ENCODE measurements at places on chromosomes 2 and 18.

DNA sequence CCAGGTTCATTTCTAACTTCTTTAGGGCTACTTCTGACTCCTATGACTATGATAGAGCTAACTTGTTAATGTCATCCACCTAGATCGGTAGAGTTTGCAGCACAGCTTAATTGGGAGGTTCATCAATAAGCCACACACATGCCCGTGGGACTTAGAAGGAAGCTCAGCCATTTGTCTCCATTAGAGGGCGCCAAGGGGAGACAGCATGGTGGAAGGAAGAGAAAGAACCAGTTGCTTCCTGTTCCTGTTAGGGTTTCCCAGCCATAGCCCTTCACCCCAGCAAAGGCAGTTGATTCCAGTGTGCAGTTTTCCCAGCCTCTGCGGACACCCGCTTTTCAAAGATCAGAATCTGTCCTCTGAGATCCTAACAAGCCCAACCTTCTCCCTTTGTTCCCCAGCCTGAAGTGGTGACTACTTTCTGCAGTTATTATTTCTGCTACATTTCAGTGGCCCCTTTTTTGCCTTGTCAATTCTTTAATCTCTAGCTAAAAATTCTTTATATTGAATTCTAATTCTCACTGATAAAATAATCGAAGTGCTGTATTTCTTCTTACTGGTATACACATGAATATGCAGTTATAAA lies 30.3 kb downstream of the MAIP1 start:
- no peak for DNase-seq

DNA sequence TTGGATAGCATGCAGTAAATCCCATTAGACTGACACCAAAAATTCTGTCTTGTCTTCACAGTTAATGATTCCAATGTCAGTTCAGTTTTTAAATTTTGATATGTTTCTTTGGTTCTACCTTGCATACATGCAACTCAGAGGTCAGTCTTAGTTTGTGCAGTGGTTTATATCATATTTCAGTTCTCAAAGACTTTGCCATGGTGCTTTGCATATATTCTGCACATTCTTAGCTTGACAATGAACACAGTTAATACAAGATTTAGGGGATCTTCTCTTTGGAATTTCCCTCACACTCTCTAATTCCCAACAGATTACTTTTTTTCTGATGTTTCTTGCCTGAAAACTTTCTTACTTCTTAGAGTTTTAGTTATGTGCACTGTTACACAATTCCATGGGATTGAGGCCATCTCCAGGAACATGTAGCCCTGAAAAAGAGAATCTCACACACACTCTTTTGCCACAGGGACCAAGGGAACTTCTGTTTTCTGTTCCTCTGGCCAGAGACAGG lies 17.3 kb downstream of the NOL4 start:
- no peak for DNase-seq

DNA sequence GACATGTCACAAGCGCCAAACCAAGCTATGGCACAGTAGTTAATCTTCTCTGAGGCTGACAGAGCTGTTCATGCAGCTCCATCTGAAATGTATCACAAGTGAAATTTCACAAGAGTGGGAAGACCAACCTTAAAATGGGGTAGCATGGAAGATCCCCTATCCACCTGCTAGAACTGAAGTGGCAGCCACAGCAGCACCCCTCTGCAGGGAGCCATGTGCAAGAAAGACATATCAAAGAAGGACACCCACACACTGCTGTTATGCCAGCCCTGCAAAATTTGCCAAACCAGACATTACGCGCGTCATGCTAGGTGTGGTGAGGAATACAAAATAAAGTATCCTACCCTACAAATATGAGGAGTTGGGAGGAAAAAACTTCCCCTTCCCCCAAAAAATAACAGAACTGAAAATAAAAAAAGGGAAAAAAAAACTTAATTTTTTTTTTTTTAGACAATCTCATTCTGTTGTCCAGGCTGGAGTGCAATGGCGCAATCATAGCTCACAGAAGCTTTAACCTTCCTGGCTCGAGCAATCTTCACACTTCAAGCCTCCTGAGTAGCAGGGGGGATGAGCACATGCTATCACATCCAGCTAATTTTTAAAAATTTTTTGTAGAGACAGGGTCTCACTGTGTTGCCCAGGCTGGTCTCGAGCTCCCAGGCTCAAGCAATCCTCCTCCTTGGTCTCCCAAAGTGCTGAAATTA lies 76.2 kb downstream of the STK39 start:
- DNase-seq, result no peak

- DNase-seq, result no peak
Observed at GRCh38 chr2:26469092-26469710, 8.7 kb downstream of the OTOF start.

GRCh38 chr18:58501066-58501896 lies 127.6 kb downstream of the ALPK2 start:
- no peak for DNase-seq

DNA sequence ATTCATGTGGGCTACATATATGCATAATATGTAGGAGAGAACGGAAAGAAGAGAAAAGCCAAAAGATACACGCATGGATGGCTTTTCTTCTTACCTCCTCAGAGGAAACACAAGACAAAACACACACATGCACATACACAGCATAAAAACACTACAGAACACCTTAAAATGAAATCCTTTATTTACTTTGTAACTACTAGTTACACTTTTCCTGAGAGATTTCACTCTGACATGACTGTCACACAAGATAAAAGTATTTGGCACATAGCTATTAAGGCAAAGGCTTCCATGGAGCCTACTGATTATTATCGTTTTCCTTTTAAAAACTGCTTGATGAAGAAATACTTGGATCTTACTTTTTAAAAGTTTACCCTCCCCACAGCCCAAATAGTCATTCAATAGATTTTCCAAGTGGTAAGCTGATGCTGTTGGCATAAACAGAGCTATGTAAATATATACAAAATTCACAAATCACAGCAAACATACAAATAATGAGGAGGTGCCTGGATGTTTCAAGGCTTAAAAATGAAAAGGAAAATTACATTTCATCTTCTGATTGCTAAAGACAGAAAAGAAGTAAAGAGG lies 8.6 kb downstream of the ZEB2 start:
- no peak for DNase-seq

DNA sequence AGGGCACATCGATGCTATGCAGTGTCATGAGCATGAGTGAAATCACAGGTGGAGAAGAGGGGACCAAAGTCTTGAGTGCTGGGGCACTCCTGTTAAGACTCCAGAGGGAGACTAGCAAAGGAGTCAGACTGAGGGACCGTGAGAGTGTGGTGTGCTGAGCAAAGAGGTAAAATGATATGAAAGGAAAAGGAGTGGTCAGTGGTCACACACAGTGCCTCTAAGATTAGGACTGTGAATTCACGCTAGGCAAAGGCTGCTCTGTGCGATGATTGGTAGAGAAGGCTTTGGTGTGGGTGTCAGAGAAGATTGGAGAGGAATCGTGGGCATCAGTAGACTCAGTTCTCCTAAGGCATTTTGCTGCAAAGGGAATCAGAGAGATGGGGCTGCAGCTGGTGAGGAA lies 12.8 kb downstream of the SOCS6 start:
- no peak for DNase-seq

- DNase-seq, result no peak
Observed at GRCh38 chr2:66667301-66667700, 232.4 kb downstream of the MEIS1 start.

- DNase-seq, result no peak
Observed at GRCh38 chr18:55455938-55456337, 132.1 kb downstream of the TCF4 start.

GRCh38 chr2:108583903-108584520 lies 49.7 kb downstream of the LIMS1 start:
- peak; percentile 71 for DNase-seq

DNA sequence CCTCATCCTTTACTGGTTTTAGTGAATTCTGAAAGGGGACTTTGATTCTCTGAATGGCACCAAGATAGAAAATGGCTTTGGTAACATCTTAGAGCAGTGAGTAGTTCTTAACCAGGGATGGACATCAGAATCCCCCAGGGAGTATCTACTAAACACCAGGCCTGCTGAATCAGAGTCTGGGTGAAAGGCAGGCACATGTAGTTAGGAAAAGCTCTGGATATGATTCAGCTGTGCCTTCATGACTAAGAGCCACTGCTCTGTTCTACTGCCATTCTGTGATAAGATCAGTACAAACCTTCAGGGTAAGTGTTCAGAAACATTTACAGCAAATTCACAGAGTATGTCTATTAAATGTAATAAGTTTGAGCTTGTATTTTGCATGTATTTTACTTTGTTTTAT lies 46.2 kb upstream of the B3GNT2 start:
- no peak for DNase-seq

DNA sequence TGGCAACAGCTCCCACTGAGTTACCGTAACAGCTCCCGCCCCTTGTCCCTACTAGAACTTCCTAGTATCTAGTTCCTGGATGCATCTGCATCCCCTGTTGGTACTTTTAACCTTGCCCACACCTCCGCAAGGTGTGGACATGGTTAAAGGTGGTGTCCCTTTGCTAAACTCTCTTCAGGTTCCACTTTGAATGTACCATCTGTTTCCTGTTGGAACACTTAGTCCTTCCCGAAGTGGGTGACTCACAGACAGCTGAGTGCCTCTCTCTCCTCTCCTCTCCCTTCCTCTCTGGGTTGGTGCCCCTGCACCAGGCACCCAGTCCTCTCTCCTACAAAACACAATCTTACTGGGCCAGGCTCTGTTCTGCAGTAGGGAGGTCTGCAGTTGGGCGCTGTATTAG lies 19.6 kb upstream of the REL start:
- no peak for DNase-seq

- DNase-seq, result no peak
Observed at GRCh38 chr2:54212456-54212855, 43.6 kb downstream of the TSPYL6 start.

GRCh38 chr2:181446985-181447384 lies 10.2 kb upstream of the ITGA4 start:
- no peak for DNase-seq

GRCh38 chr2:53575721-53576124 lies 191.9 kb upstream of the CHAC2 start:
- DNase-seq, result peak; percentile 3

DNA sequence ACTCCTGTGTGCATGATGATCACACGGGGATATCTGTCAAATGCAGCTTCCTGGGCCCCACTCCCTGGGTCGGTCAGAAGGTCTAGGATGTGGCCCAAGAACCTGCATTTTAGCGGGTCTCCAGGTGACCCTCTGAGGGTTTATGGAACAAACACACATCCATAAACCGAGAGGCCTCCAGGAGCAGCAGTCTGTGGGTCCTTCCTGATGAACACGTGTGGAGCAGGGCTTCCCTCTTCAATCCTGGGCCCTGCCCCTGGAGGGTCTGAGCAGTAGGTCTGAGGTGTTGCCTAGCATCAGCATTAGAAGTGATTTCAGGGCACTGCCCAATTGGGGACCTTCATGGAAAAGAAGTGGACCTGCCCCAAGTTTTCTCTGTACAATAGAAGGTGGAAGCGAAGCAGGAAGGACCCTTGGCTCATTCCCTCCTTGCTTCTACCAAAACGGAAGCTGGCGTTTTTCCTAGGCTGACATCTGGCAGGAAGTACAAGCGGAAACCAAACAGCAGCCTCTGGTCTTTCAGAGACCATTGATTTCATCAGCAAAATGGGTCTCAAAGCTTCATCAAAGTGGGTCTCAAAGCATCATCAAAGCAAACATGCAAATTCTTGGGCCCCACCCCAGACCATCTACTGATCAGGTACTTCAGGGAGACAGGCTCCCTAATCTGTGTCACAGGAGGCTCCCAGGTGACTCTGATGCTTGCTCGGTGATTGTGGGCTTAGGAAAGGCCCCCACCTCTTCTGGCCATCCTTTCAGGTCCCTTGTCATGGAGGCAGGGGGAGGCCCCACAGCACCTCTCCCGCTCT lies 30.7 kb downstream of the INO80C start:
- DNase-seq, result no peak

- DNase-seq, result no peak
Observed at GRCh38 chr18:22694954-22695353, 238.2 kb upstream of the RBBP8 start.

DNA sequence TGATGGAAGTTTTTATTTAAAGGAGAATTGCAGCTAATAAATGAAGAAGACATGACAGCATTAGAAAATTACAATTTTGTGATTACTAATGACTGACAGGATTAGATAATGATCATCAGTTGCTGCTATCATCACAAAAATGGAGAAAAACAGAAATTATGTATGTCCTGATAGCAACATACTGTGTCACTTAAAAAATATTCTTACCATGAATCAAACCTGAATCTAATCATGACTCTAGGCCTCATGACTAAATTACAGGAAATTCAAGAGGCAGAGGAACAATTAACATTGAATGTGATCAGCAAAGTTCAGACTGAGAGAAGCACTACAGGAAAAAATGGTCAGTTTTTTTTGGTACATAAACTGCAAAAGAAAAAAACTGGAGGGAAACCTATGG lies 147.8 kb downstream of the PMAIP1 start:
- no peak for DNase-seq

DNA sequence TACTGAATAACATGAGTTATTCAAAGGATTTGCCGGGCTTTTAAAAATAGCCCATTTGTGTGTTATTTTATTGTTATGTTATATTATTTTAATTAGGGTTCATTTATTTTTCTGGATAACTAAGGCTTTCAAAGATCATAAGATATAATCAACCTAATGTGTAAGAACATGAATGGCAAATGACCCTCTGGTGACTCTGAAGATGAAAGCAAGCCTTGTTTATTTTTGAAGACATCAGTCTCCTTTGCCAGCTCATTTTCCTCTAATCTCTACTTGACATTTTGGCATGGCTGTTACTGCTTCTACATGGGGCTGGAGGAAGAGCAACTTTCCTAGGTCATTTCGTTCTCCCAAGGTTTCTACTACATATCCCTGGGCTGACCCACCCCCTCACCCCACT lies 10.6 kb downstream of the FAP start:
- DNase-seq, result no peak

- DNase-seq, result no peak
Observed at GRCh38 chr2:130252880-130253645, 54.8 kb upstream of the TUBA3E start.

DNA sequence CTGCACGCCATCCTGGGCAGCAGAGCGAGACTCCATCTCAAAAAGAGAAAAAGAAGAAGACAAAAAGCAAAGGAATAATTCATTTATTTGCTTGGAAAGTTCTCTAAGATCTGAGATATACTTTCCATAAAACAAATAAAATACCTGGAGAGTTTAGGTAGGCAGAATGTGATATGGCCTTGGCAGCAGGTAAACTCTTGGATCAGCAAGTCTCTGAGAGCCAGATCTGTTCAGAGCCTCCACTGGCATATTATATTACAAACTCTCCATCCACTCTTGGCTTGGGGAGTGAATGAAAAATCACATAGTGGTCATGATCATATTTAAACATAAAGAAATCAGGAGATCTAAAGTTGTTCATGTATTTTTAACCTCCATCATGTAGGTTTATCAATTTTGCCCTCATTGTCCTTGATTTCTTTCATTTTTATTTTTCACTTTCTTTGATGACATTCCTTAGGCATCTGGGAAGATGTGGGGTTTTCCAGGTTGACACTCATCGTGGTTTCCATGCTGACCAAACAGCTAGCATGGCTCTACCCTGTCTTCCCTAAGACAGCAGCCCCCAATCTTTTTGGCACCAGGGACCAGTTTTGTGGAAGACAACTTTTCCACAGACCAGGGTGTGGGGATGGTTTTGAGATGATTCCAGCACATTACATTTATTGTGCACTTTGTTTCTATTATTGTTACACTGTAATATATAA lies 10.2 kb downstream of the LRRFIP1 start:
- DNase-seq, result no peak

GRCh38 chr18:22110461-22110924 lies 58.9 kb upstream of the GATA6 start:
- DNase-seq, result no peak

- DNase-seq, result no peak
Observed at GRCh38 chr18:67875060-67875459, 358.5 kb upstream of the DSEL start.

- DNase-seq, result no peak
Observed at GRCh38 chr18:28281400-28281799, 104.5 kb upstream of the CDH2 start.
